ENCODE measurements at places on chromosomes 2 and 18.

GRCh38 chr2:238512247-238512867 lies 85.6 kb downstream of the ASB1 start:
- H3K4me3 ChIP-seq, result no peak overlapping the region
- no peaks in the 10 kb centered on the region for H3K27me3 ChIP-seq
- no peak overlapping the region for H3K27ac ChIP-seq
- peaks cover 1% of the 10 kb centered on the region for H3K36me3 ChIP-seq
- no peaks in the 10 kb centered on the region for H3K4me1 ChIP-seq
- DNase-seq, result no peak

- no peak for DNase-seq
- no peaks in the 10 kb centered on the region for H3K27me3 ChIP-seq
- peaks cover 65% of the 10 kb centered on the region for H3K36me3 ChIP-seq
- H3K27ac ChIP-seq, result peak overlapping the region; percentile 24
- H3K4me1 ChIP-seq, result peaks cover 42% of the 10 kb centered on the region
- H3K4me3 ChIP-seq, result no peak overlapping the region
Measured at GRCh38 chr2:197122821-197123220, 187.8 kb downstream of the ANKRD44 start.

DNA sequence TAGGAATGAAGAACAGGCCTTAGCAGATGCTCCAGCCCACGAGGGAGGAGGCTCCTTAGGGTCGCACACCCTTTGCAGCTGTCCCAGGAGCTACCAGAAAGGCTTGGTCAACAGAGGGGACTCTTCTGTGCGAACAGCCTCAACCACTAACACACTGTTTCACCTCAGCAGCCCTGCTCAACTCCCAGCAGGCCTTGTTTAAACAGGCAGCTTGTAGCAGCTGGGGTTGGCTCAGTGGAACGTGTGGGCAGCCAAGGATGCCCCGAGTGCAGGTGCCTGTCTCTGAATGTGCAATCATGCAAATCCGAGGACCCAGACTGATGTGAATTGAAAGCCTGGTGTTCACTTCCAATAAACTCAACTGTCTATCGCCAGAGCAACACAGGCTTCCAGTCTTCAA lies 88.7 kb upstream of the CXCR4 start:
- peaks cover 3% of the 10 kb centered on the region for H3K36me3 ChIP-seq
- H3K4me1 ChIP-seq, result peaks cover 37% of the 10 kb centered on the region
- no peak overlapping the region for H3K4me3 ChIP-seq
- H3K27ac ChIP-seq, result peak overlapping the region; percentile 77

- no peaks in the 10 kb centered on the region for H3K27me3 ChIP-seq
- H3K4me1 ChIP-seq, result no peaks in the 10 kb centered on the region
- no peak overlapping the region for H3K27ac ChIP-seq
- DNase-seq, result no peak
- H3K4me3 ChIP-seq, result no peak overlapping the region
Measured at GRCh38 chr18:44556296-44556695, 124.4 kb upstream of the SETBP1 start.

DNA sequence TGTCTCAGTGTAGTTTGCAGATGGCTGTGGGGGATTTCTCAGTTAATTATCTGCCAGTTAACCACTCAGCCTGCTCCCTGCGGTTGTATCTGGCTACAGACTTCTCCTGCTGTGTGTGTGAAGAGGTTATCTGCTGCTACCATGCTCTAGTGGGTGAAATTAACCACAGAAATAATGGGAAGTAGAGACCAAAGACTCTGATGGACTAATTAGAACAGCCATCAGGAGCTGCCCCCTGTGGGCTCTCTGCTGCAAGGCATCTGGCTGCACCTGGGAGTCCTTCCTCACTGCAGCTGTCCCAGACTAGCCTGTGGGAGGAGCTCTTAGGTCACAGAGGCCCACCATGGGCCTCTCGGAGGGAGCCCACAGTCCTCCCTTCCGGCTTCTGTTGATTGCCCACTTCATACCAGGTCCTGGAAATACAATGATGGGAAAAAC lies 66.6 kb downstream of the CTIF start:
- H3K4me3 ChIP-seq, result no peak overlapping the region
- peak; percentile 5 for DNase-seq
- no peak overlapping the region for H3K27ac ChIP-seq
- H3K27me3 ChIP-seq, result peaks cover 2% of the 10 kb centered on the region
- H3K36me3 ChIP-seq, result no peaks in the 10 kb centered on the region

- no peak overlapping the region for H3K27ac ChIP-seq
- no peaks in the 10 kb centered on the region for H3K4me1 ChIP-seq
- no peak overlapping the region for H3K4me3 ChIP-seq
- H3K36me3 ChIP-seq, result no peaks in the 10 kb centered on the region
- peaks cover 1% of the 10 kb centered on the region for H3K27me3 ChIP-seq
Measured at GRCh38 chr18:47677952-47678351, 252.5 kb downstream of the SMAD2 start.

- H3K4me1 ChIP-seq, result peaks cover 26% of the 10 kb centered on the region
- no peak for DNase-seq
- H3K27ac ChIP-seq, result no peak overlapping the region
- no peak overlapping the region for H3K4me3 ChIP-seq
- no peaks in the 10 kb centered on the region for H3K27me3 ChIP-seq
Measured at GRCh38 chr2:207483477-207483876, 46.3 kb upstream of the CREB1 start.

- no peak for DNase-seq
- H3K27me3 ChIP-seq, result no peaks in the 10 kb centered on the region
- peaks cover 35% of the 10 kb centered on the region for H3K4me1 ChIP-seq
- H3K4me3 ChIP-seq, result peak overlapping the region; percentile 33
- peaks cover 6% of the 10 kb centered on the region for H3K36me3 ChIP-seq
Measured at GRCh38 chr2:64021578-64021977, 2.4 kb upstream of the VPS54 start.

- no peaks in the 10 kb centered on the region for H3K27me3 ChIP-seq
- no peaks in the 10 kb centered on the region for H3K36me3 ChIP-seq
- no peaks in the 10 kb centered on the region for H3K4me1 ChIP-seq
- no peak overlapping the region for H3K27ac ChIP-seq
Measured at GRCh38 chr18:34633368-34633767, 76.7 kb upstream of the DTNA start.

- H3K27me3 ChIP-seq, result peaks cover 11% of the 10 kb centered on the region
- H3K36me3 ChIP-seq, result no peaks in the 10 kb centered on the region
- peak; percentile 6 for DNase-seq
- no peak overlapping the region for H3K4me3 ChIP-seq
- no peaks in the 10 kb centered on the region for H3K4me1 ChIP-seq
Measured at GRCh38 chr2:190023860-190024259, 38.7 kb downstream of the MSTN start.

- no peaks in the 10 kb centered on the region for H3K36me3 ChIP-seq
- H3K27ac ChIP-seq, result no peak overlapping the region
- H3K4me1 ChIP-seq, result peaks cover 34% of the 10 kb centered on the region
- DNase-seq, result no peak
- no peaks in the 10 kb centered on the region for H3K27me3 ChIP-seq
Measured at GRCh38 chr2:43050866-43051265, 175.5 kb downstream of the ZFP36L2 start.

DNA sequence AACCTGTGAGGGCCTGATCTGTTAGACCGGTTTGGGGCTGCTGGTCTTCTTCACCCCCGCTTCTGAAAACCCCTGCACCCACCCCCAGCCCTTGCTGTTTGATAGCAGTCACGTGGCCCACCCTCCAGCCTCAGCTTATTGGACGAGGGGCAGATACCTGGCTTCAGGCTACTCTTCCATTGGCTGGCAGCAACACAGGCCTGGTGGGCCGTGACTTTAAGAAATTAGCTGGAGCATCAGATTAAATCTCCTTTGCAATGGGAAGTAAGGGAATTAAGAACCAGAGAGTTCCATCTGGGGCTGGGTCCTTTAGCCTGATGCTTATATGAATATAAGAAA lies 107.3 kb downstream of the KLHL29 start:
- peaks cover 16% of the 10 kb centered on the region for H3K27me3 ChIP-seq
- no peak for DNase-seq
- peaks cover 51% of the 10 kb centered on the region for H3K4me1 ChIP-seq
- no peak overlapping the region for H3K27ac ChIP-seq
- no peak overlapping the region for H3K4me3 ChIP-seq

DNA sequence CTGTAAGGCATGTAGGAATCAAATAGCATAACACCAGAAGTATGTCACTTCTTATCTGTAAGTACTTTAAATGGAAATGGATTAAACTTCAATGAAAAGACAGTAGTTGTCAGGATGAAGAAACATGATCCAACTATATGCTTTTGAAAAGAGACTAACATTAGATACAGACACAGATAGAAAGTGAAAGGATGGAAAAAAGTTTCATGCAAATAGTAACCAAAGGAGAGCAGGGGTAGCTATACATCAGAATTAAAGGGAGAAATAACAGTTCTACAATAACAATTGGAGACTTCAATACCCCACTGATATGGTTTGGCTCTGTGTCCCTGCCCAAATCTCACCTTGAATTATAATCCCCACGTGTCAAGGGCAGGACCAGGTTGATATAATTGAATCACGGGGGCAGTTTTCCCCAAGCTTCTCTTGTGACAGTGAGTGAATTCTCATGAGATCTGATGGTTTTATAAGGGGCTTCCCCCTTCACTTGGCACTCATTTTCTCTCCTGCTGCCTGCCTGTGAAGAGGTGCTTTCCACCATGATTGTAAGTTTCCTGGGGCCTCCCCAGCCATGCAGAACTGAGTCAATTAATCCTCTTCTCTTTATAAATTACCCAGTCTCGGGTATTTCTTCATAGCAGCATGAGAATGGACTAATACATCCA lies 205.4 kb upstream of the CDH2 start:
- no peak overlapping the region for H3K4me3 ChIP-seq
- H3K4me1 ChIP-seq, result no peaks in the 10 kb centered on the region
- H3K36me3 ChIP-seq, result no peaks in the 10 kb centered on the region
- DNase-seq, result peak; percentile 13
- no peak overlapping the region for H3K27ac ChIP-seq

- peaks cover 6% of the 10 kb centered on the region for H3K4me1 ChIP-seq
- no peaks in the 10 kb centered on the region for H3K36me3 ChIP-seq
Measured at GRCh38 chr2:2896643-2897042, 481.0 kb downstream of the EIPR1 start.

DNA sequence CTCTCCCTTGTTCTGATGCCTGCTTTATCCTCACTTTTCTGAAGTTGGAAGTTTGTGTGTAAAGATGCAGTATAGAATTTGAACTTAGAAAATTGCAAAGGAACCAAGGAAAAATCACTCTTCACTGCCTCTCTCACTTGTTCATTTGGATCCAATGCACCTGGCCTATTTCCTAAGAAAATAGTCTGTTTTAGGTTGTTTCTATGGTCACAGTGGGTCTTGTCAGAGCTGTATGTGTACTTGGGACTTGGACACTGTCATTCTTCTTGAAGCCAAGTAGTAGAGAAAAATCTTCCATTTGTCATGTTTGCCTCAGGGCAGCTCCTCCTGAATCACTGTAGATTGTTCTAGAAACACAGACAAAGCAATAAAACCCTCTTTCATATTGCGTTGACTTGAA lies 80.3 kb upstream of the SESTD1 start:
- H3K4me1 ChIP-seq, result no peaks in the 10 kb centered on the region
- H3K27me3 ChIP-seq, result no peaks in the 10 kb centered on the region
- H3K27ac ChIP-seq, result no peak overlapping the region

- peaks cover 26% of the 10 kb centered on the region for H3K4me1 ChIP-seq
- DNase-seq, result peak; percentile 14
- H3K4me3 ChIP-seq, result no peak overlapping the region
- H3K27ac ChIP-seq, result no peak overlapping the region
- H3K36me3 ChIP-seq, result no peaks in the 10 kb centered on the region
- no peaks in the 10 kb centered on the region for H3K27me3 ChIP-seq
Measured at GRCh38 chr2:190578158-190579057, 43.9 kb upstream of the NEMP2 start.

- H3K4me1 ChIP-seq, result peaks cover 6% of the 10 kb centered on the region
- H3K36me3 ChIP-seq, result no peaks in the 10 kb centered on the region
- DNase-seq, result peak; percentile 91
- H3K27ac ChIP-seq, result peak within 1 kb of the TSS; percentile 43
- peak within 1 kb of the TSS; percentile 80 for H3K4me3 ChIP-seq
Measured at GRCh38 chr2:183078464-183079138, at the start of gene DUSP19. TSS of gene DUSP19 (plus strand) at chr2:183078747. CDS start at chr2:183078934, 187 bp downstream.

DNA sequence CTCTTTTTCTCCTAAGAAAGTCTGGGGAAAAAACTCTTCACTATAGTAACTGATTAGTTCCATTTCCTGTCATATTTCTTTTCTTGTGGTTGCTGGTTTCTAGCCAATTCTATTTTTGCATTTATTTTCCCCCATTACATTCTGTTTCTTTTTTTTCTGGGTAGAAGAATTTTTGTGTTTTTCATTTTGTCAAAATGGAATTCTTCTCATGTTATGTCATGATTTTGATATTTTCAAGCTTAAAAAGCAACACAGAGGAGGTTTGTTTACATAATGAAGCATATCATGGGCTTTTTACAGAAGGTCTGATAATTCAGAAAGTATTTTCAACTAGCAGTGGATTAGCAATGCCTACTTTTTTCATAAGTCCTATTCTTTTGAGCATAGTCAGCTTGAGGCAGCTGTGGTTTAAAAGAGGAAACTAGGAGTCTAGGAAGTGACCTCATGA lies 102.0 kb downstream of the MAP2 start:
- H3K4me3 ChIP-seq, result no peak overlapping the region
- no peak for DNase-seq
- no peaks in the 10 kb centered on the region for H3K27me3 ChIP-seq
- H3K27ac ChIP-seq, result no peak overlapping the region
- H3K36me3 ChIP-seq, result no peaks in the 10 kb centered on the region

GRCh38 chr18:57445488-57446319 lies 10.5 kb downstream of the ONECUT2 start:
- H3K27ac ChIP-seq, result no peak overlapping the region
- peaks cover 59% of the 10 kb centered on the region for H3K27me3 ChIP-seq
- DNase-seq, result no peak
- no peak overlapping the region for H3K4me3 ChIP-seq
- H3K36me3 ChIP-seq, result no peaks in the 10 kb centered on the region
- H3K4me1 ChIP-seq, result peaks cover 7% of the 10 kb centered on the region

- no peak for DNase-seq
- H3K4me1 ChIP-seq, result no peaks in the 10 kb centered on the region
- H3K27me3 ChIP-seq, result no peaks in the 10 kb centered on the region
- H3K27ac ChIP-seq, result no peak overlapping the region
- no peak overlapping the region for H3K4me3 ChIP-seq
- no peaks in the 10 kb centered on the region for H3K36me3 ChIP-seq
Measured at GRCh38 chr2:194383401-194383800, 1273.6 kb upstream of the SLC39A10 start.

GRCh38 chr2:60544954-60545560 lies 8.4 kb downstream of the BCL11A start:
- H3K36me3 ChIP-seq, result no peaks in the 10 kb centered on the region
- peaks cover 7% of the 10 kb centered on the region for H3K4me1 ChIP-seq
- DNase-seq, result no peak
- H3K4me3 ChIP-seq, result no peak overlapping the region
- H3K27ac ChIP-seq, result no peak overlapping the region

GRCh38 chr2:118374974-118375755 lies 286.9 kb downstream of the INSIG2 start:
- peaks cover 7% of the 10 kb centered on the region for H3K27me3 ChIP-seq
- H3K4me3 ChIP-seq, result no peak overlapping the region

Data from activated CD8-positive, alpha-beta T cell treated with anti-CD3 and anti-CD28 coated beads for 36 hours (primary cell).